ENCODE measurements at places on chromosomes 5 and 9. TPM values are rescaled to one million over a fixed set of nuclear protein-coding genes. Genes with fewer than 3 reads are reported as not detected.

- DNase-seq: peak; percentile 8
Measured at GRCh38 chr5:17910318-17910717, 276.1 kb downstream of the TAF11L14 start.

DNA sequence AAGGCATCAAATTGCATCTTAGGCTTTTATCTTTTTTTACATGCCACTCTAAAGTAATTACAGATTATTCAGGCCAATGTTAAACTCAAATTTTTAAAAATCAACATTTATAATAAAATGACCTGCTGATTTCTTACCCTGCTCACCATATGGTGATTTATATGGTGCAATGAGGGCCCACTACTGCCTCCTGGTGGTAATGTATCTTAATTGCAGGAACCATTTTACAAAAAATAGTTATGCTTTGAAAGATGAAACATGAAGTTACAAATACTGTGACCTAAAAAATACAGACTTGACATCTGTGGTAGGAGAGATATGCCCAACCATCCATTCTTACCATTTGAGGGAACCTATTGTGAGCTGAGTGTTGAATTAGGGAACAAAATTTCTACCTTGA is 292.6 kb upstream of the TAS2R1 start:
- no peak for DNase-seq

Gene ADAMTS13
- 3.1 TPM for total RNA-seq

- DNase-seq: no peak
Measured at GRCh38 chr5:109589986-109590385, 99.7 kb upstream of the MAN2A1 start.

GRCh38 chr9:70081120-70081495 is 37.5 kb downstream of the MAMDC2 start:
- DNase-seq: peak; percentile 65

- peak; percentile 26 for DNase-seq
Measured at GRCh38 chr5:57676222-57677098, 193.8 kb upstream of the ACTBL2 start.

GRCh38 chr5:172280929-172281328 is 2.6 kb downstream of the UBTD2 start:
- peak; percentile 54 for DNase-seq

GRCh38 chr9:37917801-37918664 is 14.1 kb upstream of the SLC25A51 start:
- DNase-seq: no peak

DNA sequence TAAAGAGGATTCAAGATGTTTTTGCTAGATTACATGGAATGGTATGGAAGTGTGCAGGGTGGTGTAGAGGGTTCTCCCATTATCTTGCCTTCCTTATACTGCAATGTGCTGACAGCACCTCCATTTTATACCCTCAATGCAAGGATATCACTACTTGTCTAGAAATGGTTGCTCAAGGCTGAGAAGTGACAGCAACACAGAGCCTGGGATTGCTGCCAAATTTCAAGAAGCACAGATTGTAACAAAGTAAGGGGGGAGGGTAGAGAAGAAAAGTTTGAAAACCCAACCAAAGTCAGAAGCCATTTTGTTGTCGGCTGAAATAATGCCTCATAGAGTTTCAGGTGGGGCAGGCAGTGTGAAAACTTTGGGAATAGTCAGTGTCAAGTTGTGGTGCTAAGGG is 29.8 kb downstream of the PCDHAC2 start:
- DNase-seq: no peak
